Stimulated activated CD4-positive, alpha-beta T cell treated with anti-CD3 and anti-CD28 coated beads, Interleukin-15, amount 100 ng/mL, for 48 hours (primary cell): ENCODE measurements at places on chromosomes 2 and 18.
A peak's percentile ranks its signal among the peaks of the same experiment; 100 is the strongest.

DNA sequence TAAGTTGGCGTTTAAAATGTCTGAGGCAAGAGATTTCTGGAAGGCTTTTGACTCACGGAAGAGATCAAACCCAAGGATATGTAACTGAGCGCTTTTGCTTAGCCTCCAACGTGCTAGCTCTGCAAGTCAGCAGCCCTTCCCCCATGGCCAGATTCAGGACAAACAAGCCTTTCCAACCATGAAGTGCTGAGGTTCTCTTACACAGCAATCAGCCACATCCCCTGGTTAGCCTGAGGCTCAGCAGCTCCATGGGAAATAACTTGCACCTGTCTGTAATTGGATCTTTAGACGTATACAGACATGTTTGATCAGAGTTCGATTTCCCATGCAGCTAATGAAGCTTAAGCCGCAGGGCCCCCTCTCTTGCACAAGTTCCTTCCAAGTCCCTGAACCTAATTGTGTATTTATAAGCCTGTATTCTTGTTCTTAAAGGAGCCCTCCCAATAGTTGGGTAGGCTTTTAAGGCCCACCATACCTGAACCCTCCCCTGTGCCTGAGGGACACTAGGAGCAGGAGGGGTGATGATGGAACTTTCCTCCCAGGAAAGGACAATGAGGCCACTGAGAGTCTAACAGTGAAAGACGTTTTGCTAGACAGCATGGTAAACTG lies 2.1 kb upstream of the TMEM131 start:
- no peak for DNase-seq

- no peak for DNase-seq
Measured at GRCh38 chr18:49961271-49961670, 147.9 kb upstream of the ACAA2 start.

DNA sequence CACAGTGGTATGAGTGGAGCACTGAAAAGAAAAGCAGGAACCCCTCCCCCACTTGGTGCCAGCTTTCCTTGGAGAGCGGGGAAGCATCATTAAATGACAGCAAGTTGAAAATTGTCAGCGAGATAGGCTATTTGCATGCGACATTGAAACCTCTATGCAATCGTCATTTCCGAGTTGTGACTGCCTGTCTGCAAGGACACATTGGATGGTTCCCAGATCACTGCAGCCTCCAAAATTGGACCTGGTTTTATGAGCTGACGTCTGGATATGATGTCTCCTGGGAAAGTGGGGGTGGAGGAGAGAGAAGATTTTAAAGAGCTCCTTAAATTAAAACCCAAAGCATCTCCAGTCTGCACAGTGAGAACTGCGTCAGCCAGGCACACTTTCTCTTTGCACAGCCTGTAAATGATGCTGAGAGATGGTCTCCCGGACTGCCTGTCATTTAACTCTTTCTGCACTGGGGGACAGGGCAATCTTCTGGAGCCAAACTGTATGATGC lies 57.8 kb upstream of the KIF5C start:
- no peak for DNase-seq

DNA sequence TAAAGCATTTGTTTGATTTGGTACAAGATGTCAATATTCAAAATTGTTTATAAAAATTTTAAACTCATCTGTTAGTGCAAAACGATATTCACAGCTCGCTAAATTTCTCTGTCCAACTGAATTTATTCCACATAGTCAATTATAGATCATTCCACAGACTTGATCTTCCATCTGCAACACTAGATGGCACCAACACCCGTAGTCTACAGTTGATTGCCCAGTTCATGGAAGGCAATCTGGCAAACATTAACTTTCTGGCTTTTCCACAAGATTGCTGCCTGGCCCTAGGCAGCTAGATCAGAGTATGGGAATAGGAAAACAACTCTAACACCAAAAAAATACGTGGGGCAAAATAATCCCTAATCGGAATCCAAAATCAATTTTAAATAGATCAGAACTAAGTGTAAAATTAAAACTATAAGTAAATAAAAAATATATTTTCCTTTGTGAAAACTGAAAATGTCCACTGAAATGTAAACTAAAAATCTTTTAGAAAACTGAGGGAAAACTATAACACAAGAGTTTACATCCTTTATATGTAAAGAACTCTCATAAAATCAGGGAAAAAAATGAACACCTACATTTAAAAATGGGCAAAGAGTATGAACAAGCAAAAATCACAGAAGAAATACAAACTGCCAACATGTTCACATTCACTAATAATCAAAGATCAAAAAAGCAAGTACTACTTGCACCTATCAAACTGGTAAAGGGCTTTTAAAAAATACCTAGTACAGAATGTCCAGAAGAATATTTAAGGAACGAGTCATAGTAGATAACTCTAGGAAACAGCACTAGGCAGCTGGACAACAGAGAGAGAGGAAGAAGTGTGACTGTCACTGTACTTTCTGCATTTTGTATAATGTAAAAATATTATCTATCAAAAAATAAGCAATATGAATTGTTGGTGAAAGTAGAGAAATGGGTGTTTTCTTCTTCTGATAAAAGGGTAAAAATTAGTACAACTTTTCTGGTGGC lies 35.0 kb downstream of the RTN4 start:
- DNase-seq = peak; percentile 15

DNA sequence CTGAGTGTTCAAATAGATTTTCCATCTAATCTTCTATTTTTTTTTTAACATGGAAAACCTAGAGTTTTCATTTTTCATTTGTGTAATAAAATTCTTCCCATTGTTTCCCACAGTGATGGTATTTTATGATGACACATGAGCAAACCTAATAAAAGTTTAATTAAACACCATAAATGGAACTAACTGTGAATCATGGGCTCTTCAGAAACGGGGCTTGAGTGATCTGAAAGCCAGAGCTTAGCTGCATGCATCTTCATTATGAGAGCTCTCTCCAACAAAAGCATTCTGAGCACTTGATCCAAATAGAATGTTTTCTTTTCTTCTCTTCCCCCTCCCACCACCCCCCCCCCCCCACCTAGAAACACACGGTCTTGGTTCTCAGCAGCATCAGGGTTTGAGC lies 82.1 kb upstream of the REV1 start:
- no peak for DNase-seq

DNA sequence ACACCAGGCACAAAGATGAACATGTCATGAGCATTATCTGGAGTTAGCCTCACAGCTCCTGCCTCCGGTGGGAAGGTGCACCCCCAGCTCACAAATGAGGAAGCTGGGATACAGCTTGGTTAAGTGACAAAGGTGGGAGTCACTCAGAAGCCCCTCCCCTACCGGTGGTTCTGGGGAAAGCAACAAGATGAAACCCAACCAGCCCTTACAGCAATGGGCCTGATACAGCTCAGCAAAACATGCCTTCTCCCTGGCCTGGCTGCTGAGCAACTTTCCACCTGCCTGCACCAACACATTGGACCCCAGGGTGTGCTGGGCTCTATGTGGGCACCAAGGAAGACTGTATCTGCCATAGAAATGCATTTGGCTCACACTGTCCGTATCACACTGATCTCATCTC lies 113.2 kb downstream of the GYPC start:
- DNase-seq = no peak

- no peak for DNase-seq
Measured at GRCh38 chr2:98771264-98771663, 40.3 kb upstream of the MGAT4A start.

DNA sequence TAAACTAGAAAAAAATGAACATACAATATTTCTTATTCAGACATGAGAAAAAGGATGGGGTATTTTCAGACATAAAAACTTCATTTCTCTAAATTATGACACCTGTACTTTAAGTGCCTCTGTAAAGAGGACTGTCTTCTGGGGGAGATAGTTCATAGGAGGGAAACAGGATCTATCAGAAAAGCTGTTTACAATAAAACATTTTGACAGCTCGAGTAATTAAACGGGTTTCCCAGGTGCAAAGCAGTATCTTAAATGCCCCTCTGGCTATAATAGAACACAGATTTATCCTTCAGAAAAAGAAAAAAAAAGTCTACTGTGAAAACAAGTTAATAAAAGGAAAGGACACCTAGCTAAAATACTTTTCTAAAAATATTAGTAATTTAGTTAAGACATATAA lies 311.4 kb upstream of the UBE2E3 start:
- DNase-seq = no peak

DNA sequence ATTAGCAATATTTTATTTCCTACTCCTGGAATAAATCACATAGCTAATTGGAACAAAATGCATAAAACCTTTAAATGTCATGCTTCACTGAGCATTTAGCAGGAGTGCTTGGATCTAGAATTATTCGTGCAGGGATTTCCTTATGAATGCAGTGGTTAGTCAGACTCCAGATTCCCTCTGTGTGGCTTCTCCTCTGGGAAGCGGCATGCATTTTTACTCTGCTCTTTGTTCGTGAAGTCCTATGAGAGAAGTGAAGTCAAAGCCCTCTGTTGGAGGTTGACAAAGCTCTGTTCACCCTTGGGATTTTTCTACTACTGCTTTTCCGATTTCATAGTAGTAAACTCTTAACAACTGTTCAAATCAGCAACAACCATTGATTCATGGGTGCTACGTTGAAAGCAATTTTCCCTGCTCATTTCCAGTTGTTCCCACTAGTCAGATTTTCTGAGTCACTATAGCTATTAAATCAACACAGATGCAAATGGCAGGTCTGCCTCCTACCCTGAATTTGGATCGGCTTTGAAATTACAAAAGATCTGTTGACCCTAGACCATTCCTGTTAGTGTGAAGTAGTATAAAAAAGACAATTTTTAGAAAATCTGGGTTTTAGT lies 461.7 kb downstream of the STK39 start:
- no peak for DNase-seq

- no peak for DNase-seq
Measured at GRCh38 chr18:56770873-56771272, 119.7 kb downstream of the WDR7 start.
